NCI-H187 (cell line): ENCODE measurements at places on chromosomes 7 and 10.

DNA sequence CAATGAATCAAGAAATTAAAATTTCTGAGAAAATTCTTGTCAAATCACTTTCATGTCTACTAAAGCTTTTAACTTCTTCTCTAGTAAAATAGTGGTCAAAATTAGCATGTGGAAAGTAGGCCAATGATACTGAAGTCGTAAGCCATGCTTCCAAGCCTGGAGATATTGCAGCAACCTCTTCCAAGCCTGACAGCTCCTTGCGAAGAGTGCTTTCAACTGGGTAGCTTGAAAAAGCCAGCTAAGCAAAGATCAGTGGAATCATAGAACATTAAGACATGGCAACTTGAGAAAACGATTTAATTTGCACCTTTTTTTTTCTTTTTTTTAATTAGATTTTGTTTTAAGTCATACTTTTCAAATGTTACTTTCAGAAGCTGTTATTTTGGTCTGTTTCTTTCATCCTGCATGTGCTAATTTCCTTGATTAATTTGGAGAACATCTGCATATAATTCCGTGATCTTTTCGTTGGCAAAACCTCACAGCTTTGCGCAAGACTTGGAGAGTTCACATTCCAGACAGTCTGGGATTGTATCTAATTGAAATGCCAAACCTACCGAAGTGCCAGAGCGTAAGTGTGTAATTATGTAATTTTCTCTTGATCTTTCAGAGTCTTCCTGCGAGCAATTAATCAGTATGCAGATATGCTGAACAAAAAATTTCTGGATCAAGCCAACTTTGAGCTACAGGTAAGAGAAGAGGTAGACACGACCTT, 142.2 kb upstream of the INSYN2A start:
- no peak for DNase-seq

GRCh38 chr10:16192337-16192736, 244.5 kb upstream of the PTER start:
- no peak for DNase-seq

DNA sequence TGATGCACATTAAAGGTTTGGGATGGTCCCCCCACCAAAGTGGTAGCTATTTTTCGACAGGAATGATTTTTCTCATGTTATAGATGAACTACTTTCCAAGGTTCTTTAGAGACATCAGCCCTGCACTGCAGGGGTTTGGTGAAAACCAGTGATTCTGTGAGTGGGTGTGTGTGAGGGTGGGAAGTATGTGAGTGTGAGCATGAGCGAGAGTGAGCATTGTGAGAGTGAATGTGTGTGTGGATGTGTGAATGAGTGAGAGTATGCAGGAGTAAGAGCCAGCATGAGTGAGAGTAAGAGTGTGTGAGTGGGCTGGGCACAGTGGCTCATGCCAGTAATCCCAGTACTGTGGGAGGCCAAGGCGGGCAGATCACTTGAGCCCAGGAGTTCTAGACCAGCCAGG, 75.0 kb downstream of the GOLGA7B start:
- DNase-seq = no peak

DNA sequence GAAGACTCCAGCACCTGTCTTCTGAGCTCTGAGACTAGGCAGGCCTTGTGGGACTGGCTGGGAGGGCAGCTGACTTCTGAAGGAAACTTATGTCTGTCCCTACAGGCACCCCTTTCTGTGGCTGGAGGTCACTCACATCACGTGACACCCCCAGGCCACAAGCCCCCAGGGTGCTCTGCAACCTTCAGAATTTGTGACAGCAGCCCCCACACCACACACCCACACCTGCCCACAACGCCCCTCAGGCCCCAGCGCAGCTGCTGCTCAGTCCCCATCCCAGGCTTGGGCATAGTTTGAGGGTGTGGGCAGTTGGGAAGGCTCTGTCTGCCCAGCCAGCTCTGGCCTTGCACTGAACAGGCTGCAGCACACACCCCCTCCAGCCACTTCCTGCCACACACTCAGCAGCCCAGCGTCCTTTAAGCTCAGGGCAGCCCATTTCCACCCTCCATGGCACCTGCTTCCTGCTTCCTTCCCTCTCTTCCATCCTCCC, 80.0 kb upstream of the UNC5B start:
- no peak for DNase-seq

DNA sequence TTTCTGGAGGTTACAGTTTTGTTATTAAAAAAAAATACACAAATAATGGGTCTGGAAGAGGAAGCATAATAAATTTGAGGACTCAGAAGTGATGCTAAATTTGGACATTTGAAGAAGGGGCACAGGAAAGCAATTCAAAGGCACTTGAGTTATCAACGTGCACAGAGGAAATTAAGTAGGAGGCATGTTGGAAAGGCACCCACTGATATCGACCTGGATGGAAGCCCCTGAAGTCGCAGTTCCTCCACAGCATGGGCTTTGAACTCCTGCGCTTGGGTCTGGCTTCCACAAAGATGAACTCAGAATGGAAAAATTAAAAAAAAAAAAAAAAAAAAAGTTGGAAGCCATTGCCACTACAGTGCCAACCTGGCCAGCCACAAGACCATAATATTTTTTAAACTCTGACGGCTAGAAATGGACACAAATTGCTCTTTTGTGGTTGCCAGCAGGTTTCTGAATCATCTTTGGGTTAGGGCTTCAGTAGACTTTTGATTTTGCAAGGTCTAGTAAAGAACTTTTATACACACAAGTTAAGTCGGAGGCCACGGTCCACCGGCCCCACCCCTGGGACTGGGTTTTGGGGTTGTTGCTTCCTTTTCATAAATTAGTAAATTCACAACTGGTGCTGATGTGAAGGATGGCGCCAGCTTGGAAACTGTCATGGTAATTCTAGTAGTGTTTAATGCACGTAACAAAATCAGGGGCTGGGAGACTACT, 21.6 kb downstream of the JCAD start:
- DNase-seq = no peak

DNA sequence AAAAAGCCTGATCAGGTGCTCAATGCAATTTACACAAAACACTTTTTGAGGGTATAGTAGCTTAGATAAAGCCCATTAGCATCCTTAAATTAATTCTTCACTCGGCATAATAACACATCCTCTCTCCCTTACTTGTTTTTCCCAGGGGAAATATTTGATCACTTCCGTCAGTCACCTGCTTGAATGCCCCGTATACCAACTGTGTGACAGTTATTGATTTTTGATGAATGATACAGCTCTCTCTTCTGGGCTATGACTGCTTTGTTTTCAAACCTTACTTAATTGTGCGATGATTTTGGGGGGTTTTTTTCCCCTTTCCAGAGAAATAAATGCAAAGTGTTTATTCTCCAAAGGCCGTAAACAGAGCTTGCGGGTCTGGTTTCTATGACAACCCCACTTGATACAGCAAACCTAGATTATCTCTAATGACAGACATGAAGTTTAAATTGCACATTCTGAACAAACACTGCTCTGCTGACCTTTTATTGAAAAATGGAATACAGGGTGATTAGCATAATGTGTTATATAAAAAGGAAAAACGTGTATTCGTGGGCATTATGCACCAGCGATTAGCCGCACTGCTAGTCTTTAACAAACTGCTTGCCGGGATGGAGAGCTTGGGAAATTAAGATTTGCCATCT, 78.4 kb upstream of the NANOS1 start:
- DNase-seq = no peak

- DNase-seq = no peak
Observed at GRCh38 chr7:40937879-40938278, 765.0 kb downstream of the INHBA start.

DNA sequence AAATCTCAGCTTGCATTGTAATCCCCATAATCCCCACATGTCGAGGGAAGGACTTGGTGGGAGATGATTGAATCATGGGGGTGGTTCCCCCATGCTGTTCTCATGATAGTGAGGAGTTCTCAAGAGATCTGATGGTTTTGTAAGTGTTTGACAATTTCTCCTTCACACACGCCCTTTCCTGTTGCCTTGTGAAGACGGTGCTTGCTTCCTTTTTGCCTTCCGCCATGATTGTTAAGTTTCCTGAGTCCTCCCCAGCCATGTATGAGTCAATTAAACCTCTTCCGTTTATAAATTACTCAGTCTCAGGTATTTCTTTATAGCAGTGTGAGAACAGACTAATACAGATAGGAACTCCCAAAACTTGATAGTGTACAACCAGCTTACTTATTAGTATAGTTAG, 98.6 kb downstream of the CREM start:
- DNase-seq = no peak

- no peak for DNase-seq
Observed at GRCh38 chr10:77442699-77443189, 194.9 kb downstream of the KCNMA1 start.

DNA sequence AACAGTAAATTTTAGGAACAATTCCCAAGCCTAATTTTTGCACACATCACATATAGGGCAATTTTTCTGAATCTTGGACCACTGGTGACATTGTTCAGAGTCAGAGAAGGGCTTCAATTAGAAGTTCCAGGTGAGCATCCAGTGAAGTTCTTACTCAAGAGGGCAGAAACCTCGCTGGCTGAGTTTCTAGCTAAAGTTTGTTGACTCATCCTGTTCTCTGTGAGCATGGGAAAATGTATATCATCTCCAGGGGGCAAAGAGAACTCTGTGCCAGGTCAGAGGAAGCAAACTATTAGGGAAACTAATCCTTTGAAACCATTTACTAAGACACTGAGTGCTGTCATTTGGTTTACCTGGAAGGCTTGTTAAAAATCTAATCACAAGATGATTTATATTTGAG, 695.6 kb upstream of the IGFBP3 start:
- DNase-seq = no peak

DNA sequence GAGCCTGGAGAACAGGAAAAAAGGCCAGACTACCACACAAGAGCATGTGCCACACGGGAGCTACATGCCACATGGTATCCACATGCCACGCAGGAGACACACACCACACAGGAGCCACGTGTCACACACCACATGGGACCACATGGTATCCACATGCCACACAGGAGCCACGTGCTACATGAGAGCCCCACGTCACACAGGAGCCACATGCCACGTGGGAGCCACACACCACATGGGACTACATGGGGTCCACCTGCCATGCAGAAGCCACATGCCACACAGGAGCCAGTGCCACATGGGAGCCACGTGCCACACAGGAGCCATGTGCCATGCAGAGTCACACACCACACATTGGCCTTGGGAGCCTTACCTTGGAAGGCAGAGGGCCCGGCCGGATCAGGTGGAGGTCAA, 244.4 kb upstream of the PPP2R2D start:
- DNase-seq = no peak

DNA sequence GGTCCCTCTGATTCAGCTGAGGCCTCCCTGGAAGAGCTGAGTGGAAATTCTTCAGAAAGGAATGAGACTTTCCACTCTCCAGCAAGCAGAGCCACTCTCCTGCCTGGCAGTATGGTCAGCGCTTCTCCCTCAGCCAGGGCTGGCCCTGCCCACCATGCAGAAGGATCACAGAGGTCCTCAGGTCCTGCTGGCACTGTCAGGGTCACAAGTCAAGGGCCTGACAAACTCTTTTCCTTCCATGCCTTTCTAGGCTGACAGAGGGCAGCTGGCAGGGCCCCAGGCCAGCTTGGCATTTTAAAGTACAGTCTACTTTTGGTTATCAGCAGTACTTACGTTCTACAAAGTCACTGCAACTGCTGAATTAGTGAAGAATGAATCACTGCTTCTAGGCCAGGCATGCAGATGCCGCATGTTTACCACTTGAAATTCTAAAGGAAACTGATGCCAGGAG, 119.3 kb upstream of the FRMD4A start:
- no peak for DNase-seq

DNA sequence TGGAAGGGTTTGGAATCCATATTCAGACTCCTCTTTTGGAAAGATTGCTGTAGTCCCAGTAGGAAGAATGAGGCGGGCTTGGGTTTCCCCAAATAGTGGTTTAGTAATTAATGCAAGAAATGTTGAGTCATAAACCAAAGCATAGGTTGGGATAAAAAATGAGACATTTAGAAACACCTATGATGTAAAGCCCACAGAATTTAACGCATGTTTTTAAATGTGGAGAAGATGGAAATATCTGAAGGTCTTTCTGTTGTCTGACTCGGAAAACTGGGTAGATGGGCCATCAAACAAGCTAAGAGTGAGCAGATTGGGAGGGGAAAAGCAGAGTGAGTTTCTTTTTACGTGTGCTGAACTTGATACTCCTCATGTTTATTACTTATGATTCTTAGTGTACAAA, 62.2 kb downstream of the LANCL2 start:
- no peak for DNase-seq

GRCh38 chr10:131422731-131423130, 111.2 kb upstream of the TCERG1L start:
- no peak for DNase-seq

- no peak for DNase-seq
Observed at GRCh38 chr7:56009695-56010094, 41.5 kb downstream of the PSPH start.

GRCh38 chr7:150992833-150993302, 2.1 kb downstream of the NOS3 start:
- DNase-seq = no peak

DNA sequence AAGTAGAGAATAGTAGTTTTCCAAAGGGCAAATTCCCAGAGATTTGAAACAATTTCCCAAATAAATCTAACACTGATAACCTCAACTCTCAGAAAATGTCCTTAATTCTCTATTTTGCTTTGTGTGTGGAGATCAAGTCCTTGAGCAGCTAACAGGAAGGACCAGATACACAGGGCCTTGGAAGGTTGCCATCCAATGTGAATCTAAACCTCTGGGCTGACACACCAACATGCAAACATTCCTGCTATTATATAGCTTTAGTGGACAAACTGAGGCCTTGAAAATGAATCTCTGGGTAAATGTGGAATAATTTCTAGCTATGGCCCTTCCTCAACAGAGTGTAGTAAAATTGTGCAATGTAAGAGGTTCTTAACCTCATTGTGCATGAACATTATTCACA, 44.1 kb upstream of the PARD3 start:
- no peak for DNase-seq

DNA sequence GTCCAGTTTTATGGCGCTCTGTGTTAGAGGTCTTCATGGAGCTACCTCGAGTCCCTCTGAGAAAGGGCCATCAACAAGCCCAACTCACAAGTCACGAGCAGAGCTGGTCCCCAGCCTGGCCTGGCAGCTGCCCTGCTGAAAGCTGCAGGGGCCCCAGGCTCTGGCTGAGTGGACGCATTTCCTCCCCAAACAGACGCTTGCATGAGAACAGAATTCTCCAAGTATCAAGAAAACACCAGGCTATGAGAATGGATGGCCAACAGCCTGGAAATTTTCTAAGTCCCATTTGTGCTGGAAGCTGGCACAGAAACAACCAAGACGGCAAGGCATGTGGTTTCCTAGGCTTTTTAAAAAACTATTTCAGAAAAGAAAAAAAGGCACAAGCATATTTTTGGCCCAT, 114.8 kb downstream of the FAM53B start:
- DNase-seq = no peak

DNA sequence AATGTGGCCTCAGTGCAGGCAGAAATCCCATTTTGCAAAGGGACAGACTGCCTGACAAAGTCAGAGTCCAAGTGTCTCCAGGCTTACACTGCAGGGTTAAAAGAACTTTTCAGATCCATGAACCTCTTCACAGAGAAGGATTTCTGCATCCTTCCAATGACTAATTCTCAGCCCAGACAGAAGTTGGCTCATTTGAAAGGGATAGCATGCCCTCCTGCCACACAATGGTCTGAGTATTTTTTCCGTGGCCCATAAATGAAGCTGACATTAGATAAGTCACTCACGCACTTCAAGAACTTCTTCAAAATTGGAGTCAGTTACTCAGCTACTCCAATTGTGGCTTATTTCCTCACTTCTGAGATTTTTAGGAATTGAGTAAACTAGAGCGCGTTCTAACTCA, 170.2 kb downstream of the PLXNA4 start:
- no peak for DNase-seq

GRCh38 chr7:43364391-43364790, 218.5 kb upstream of the STK17A start:
- no peak for DNase-seq
